ENCODE measurements at places on chromosomes 6 and 20. TPM values are rescaled to one million over a fixed set of nuclear protein-coding genes. Genes with fewer than 3 reads are reported as not detected.
A peak's percentile ranks its signal among the peaks of the same experiment; 100 is the strongest.

DNA sequence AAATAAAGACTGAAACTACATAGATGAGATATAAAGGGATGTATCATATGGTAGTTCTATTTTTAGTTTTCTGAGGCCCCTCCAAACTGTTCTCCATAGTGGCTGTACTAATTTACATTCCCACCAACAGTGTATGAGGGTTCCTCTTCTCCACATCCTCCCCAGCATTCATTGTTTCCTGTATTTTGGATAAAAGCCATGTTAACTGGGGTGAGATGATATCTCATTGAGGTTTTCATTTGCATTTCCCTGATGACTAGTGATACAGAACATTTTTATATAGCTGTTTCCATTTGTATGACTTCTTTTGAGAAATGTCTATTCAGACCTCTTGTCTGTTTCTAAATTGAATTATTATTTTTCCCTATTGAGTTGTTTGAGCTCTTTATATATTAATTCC lies 229.3 kb downstream of the RFPL4B start:
- DNase-seq: no peak

- peak; percentile 86 for DNase-seq
Observed at GRCh38 chr6:80457439-80457933, 351.0 kb downstream of the BCKDHB start.

DNA sequence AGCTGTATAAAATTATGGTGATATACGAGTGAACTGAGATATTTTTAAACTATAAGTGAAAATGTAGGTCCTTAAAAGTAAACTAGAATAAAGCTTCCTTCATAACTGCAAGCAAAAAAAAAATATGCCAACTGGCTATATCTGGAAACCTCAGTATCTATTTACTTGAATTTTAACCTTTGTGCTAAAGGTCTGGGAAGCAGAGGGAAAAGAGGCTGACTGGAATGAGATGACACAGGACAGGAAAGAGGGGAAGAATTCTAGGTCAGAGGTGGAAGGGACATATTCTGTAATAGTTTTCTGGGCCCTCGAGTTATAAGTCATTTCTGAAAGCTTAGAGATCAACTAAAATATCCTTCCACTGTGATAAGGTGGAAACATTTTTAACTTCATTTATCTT lies 46.8 kb downstream of the AIG1 start:
- no peak for DNase-seq

- DNase-seq: no peak
Observed at GRCh38 chr6:20583444-20583800, 49.2 kb downstream of the CDKAL1 start.

LTB gene
- total RNA-seq: 6.4 TPM

GRCh38 chr6:100246206-100246605 lies 218.5 kb downstream of the SIM1 start:
- no peak for DNase-seq

GRCh38 chr6:43393602-43394001 lies 24.2 kb upstream of the ZNF318 start:
- no peak for DNase-seq

DNA sequence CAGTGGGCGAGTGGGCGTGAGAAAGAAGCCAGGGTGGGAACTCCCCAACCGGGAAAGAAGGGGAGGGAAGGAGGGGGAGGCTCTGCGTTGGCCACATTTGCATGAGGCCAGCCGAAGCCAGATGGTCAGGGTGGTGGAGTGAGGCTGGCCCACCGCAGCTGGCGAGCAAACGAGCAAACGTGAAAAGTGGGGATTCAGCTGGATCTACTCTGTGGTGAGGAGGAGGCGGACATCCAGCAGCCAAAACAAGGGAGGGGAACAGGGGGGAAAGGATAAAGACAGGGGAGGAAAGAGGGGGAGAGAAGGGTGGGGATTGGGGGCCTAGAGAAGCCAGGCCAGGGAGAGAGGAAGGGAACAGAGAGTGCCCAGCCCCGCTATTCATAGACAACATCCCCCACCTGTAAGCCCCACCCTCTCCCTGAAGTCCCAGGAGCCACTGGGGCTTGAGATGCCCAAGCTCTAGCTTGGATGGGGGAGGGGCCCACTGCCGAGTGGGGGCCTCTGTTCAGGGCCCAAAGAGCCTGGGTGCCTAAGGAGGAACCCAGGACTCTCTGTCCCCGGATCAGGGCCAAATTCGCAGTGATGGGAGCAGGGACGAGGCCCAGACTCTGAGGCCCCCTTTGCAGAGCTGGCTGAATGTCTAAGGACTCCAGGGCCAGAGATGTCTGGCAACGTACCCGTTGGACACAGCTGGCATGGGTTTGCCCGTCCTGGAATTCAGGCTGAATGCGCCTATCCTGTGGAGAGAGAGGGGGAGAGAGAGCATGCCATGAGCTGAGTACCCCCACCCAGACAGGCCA lies 45.1 kb downstream of the CPNE5 start:
- DNase-seq: no peak

DNA sequence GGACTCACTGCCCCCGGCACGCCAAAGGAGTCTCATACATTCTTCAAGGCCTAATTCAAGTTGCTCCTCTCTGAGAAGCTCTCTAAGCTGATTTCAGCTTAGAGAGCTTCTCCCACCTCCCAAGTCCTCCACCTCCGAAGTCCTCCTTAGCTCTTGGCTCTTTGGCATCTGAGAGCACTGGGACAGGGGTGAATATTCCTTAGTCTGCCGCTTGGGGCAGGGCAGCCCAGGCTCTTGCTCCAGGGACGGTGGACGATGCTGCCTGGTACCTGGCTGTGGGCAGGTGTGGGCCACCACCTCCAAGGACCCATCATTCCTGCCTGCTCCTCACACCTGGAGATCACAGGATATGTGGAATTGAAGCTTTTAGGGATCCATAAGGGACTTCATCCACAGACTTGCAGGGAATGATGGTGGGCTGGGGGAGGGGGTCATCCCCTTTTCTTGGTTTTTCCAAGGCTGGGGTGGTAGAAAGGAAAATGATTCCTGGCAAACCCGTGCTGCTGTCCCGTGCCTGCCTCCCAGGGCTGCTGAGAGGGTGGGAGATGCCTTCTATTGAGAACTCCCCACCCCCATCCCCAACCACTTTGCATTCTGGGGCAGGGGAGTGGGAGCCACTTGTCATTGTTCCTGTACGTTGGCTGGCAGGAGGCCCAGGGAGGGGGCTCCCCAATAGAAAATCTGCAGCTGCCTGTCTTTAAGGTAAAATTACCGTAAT lies 57.4 kb downstream of the ARHGAP40 start:
- peak; percentile 29 for DNase-seq

PPP1R11 gene
- total RNA-seq: 12.0 TPM

DNAH8 gene
- total RNA-seq: not detected

GRCh38 chr6:77650098-77650663 lies 2.7 kb upstream of the MEI4 start:
- DNase-seq: peak; percentile 47

- no peak for DNase-seq
Observed at GRCh38 chr6:3617192-3617631, 134.3 kb downstream of the PXDC1 start.

DNA sequence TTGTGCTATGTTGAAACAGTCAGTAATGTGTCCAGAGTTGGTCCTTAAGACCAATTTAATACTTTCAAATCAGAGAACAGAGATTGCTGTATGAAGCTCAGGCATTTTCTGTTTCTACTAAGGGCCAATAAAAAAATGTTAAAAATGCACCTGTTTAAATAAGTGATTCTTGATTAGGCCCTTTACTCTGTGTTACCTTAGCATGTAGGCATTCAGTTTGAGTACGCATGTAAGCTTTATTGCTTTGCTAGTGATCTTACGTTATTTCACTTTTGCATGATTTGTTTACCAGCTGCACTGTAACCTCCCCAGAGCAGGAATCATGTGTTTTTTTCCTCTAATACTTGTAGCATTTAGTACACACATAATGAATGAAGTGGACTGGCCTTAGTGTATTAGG lies 61.0 kb downstream of the AFG1L start:
- no peak for DNase-seq

All from dermis microvascular lymphatic vessel endothelial cell (primary cell).